ENCODE measurements at places on chromosomes 4 and X. TPM values are rescaled to one million over a fixed set of nuclear protein-coding genes. Genes with fewer than 3 reads are reported as not detected.

The MCTS1 gene
- polyA plus RNA-seq = 120 TPM

- DNase-seq = no peak
Observed at GRCh38 chr4:180558427-180558826, 1684.8 kb upstream of the TENM3 start.

GRCh38 chrX:261919-262352 lies 19.2 kb upstream of the PLCXD1 start:
- DNase-seq = no peak

DNA sequence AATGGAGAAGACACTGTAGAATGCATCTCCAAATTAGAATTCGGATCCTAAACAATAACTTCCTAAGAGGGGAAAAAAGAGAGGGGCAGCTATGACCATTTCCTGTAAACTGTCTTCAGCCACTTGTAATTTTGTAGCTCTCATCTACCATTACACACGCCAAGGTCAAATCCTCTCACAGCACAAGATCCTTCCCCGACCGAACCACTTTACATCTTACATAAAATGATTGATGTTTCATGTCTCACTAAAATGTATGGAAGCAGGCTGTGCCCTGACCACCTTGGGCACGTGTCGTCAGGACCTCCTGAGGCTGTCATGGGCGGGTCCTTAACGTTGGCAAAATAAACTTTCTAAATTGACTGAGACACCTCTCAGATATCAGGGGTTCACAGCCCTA lies 24.1 kb upstream of the PBDC1 start:
- no peak for DNase-seq

GRCh38 chrX:155215443-155216178 lies 649 bp upstream of the VBP1 start:
- no peak for DNase-seq

- DNase-seq = no peak
Observed at GRCh38 chr4:102525504-102525903, 24.3 kb downstream of the NFKB1 start.

DNA sequence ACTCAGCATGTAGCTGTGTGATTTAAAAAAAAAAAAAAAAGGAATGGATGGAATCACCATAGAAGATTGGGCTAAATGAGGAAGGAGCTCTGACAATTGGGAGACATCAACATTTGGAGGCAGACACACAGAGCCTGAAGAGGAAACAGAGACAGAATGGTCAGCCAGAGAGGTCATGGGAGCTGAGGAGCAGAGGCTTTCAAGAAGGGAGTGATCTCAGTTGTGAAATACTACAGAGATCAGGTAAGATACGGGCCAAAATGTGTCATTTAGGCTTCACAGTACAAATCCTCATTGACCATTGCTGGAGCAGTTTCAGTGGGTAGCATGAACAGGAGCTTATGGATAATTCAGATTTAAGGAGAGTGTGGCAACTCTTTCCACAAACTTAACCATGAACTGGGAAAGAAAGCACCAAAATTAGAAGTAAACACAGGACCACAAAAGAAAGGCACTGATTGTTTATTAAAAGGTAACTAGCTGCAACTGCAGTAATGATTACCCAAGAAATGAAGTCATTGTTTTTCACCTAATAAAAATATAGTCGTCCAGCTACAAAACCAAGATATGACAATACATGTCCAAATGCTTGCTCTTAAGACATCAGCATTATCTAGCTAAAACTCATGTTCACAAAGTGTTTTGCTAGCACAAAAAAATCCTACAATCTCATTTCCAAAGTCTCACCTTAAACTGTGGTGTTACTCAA lies 203.2 kb downstream of the DHX15 start:
- DNase-seq = no peak
